T-helper 17 cell (primary cell): ENCODE measurements at places on chromosomes 7 and 10. TPM values are rescaled to one million over a fixed set of nuclear protein-coding genes. Genes with fewer than 3 reads are reported as not detected.

Gene CCDC3
- 0.99 TPM for total RNA-seq

Gene SH2D4B
- 0.30 TPM for total RNA-seq

Gene TMEM225B
- 0.96 TPM for total RNA-seq

Gene POLR2J3
- total RNA-seq = 102 TPM

Gene SLC18A3
- not detected for total RNA-seq

Gene EGR2
- total RNA-seq = 3.1 TPM

Gene SLC16A9
- 0.18 TPM for total RNA-seq

Gene TMEM213
- total RNA-seq = not detected

Gene OGDHL
- total RNA-seq = not detected

Gene CHST15
- 0.26 TPM for total RNA-seq

Gene SPDYE6
- not detected for total RNA-seq

Gene FANK1
- total RNA-seq = 0.60 TPM

Gene H2BK1
- 1.0 TPM for total RNA-seq

Gene CCDC146
- 8.5 TPM for total RNA-seq

Gene MTURN
- total RNA-seq = 25.1 TPM

Gene DOCK4
- 0.18 TPM for total RNA-seq

Gene LRRD1
- 0.22 TPM for total RNA-seq

Gene MYL10
- total RNA-seq = not detected

Gene LRRN3
- total RNA-seq = 16.0 TPM

Gene DCLRE1A
- 2.2 TPM for total RNA-seq

Gene AQP1
- 0.35 TPM for total RNA-seq
